ENCODE measurements at places on chromosomes 2 and 18.
A peak's percentile ranks its signal among the peaks of the same experiment; 100 is the strongest.

DNA sequence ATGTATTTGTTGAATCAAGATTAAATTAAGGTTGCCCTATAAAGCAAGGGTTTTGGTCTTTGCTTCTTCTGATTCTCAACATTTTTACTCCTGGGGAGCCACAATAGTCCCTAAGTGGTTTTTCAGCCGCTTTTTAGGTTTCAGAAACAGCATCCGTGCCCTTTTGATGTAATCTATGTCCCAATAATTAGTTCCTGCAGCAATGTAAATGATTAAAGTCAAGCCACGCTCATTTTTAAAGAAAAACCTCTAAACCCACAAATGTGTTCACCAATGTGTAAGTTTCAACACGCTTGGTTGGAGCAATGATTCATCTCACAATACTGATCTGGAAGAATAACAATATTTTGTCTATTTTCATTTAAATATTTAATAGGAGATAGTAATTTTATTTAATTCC is 5.6 kb downstream of the ARL4C start:
- DNase-seq, result no peak

DNA sequence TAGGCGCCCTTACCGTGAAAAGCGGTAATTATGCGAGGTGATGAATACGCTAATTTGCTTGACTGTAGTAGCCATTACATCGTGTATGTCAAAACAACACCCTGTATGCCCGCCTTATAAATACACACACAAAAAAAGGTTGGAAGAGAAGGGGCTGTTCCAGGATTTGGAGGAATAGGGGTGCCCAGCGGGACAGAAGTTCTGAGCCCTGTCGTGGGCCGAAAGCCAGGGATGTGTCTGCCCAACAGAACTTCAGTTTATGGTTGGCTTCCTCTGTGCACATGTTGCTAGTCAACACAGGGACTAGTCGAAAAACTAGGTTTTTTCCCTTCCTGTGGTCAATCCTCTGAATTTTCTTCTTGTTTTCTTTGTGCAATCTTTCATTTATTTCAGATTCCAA is 182.5 kb downstream of the ACKR3 start:
- no peak for DNase-seq

DNA sequence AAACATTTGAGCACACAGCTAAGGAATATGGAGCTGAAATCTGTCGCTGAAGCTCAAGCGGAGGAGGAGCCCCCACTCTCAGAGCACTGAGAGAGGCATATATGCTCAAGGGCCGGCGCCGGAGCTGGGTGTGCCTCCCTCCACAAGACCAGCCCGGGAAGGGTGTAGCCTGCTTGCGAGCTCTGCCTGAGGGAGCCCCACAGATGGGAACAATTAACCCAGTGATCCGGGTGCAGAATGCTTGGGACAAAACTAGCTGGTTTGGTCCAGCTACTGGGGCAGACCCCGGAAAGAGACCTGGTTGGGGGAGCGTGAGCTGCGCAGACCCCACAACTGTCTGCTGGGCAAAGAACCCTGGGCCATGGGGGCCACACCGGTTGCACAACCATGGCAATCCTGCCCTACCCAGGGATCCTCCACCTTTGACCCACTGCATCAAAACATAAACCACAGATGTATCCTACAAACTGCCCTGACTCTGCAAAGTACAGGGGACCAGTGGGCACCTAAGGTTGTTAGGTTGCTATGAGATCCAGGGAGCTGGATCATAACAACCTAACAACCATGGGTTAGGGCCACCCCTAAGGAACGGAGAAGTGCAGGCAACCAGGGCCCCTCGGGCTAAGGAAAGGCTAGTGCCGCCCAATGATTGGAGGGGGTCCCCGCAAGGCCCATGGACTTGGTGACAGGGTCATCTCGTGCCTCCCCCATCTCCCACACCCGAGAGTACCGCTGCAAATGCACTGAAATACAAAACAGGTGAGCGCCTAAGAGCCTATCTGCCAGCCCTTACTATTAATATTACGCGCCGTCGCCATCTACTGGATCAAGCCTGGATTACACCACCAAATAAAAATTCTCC is 53.4 kb upstream of the SCN1A start:
- DNase-seq, result peak; percentile 64

- no peak for DNase-seq
Observed at GRCh38 chr2:84925336-84925723, 19.9 kb downstream of the TMSB10 start.

DNA sequence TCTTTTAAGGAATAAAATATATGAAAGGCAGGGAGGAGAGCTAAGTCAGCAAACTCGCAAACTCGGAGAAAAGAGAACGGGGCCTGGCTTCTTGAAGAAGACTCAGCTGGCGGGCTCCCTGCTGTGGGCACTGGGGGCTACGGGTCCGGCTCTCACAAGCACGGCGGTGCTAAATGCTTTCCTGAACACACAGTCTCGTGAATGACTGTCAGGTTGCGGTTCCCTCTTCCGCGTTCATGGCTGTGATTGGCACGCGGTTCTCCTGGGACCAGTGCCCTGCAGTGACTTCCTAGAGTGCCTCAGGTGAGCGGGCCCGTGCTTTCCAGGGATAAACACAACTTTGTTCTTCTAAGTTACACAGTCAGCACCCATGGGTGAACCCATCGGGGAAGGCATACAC is 208.4 kb downstream of the HDAC4 start:
- no peak for DNase-seq

DNA sequence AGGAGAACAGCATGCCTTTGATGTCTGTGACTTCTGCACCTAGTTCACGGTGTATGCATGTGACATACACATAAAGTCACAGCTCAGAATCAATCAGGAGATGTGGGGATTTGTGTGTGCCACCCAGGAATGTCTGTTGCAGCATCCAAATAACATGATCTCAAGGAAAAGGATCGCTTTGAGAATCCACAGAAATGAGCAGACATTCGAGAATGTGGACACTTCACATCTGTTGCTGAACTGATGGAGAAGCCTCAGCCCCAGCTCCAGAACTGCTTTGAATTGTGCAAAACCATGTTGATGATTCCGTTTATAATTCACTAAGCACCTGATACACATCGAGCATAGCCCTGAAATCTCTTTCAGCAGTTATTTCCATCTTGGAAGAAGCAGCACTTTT is 208.6 kb downstream of the CMPK2 start:
- DNase-seq, result no peak

- DNase-seq, result no peak
Observed at GRCh38 chr18:23617412-23618014, 31.2 kb upstream of the NPC1 start.

DNA sequence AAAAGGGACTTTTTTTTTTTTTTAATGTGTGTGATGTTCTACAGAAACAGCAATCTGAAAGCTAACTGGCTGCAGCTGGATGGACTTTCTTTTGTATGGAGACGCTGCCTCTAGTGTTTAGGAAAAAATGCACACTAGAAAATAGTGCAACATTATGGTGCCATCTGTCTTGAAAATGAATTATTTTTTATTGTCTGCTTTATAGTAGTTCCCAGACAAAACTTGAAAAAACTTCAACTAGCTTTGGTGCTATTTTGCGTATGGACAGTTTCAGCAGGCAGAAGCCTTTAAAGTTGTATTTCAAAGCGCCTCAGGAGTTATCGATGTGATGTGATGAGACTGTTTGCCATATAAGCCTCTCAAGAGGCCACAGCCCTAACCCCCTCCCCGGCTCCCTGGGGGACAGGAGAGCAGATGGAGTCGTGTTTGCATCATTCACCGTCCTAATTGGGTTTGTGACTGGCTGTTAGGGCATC is 86.9 kb downstream of the LTBP1 start:
- peak; percentile 69 for DNase-seq

- no peak for DNase-seq
Observed at GRCh38 chr2:44649381-44649780, 287.6 kb downstream of the CAMKMT start.

DNA sequence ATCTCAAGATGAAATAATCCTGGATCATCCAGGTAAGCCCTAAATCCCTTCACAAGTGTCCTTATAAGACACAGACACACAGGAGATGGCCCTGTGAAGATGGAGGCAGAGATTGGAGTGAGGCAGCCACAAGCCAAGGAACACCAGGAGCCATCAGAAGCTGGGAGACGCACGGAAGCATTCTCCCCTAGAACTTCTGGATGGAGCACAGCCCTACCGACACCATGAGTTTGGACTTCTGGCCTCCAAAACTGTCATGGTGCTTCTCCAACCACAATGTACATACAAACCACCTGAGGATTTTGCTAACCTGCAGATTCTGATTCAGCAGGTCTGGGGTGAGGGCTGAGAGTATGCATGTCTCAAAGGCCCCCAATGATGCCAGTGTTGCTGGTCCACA is 42.5 kb downstream of the ADD2 start:
- DNase-seq, result no peak

- no peak for DNase-seq
Observed at GRCh38 chr2:11055679-11056215, 99.5 kb upstream of the SLC66A3 start.

- peak; percentile 3 for DNase-seq
Observed at GRCh38 chr2:63058921-63059792, 8.5 kb downstream of the OTX1 start.

DNA sequence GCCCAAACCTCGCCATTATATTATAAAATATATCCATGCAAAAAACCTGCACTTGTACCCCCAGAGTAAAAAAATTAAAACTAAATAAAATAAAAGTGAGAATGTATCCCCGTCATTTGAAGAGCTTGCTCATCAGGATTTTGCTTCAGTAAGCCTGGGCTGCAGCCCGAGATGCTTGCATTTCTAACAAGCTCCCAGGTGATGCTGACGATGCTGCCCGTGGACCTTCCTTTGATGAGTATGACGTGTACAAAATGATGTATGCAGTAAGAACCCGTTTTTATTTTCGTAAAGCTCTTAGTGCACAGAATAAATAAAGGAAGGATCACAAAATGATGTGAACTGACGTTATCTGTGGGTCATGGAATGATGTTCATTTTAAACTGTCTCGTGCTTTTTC is 63.5 kb downstream of the CRACDL start:
- no peak for DNase-seq

DNA sequence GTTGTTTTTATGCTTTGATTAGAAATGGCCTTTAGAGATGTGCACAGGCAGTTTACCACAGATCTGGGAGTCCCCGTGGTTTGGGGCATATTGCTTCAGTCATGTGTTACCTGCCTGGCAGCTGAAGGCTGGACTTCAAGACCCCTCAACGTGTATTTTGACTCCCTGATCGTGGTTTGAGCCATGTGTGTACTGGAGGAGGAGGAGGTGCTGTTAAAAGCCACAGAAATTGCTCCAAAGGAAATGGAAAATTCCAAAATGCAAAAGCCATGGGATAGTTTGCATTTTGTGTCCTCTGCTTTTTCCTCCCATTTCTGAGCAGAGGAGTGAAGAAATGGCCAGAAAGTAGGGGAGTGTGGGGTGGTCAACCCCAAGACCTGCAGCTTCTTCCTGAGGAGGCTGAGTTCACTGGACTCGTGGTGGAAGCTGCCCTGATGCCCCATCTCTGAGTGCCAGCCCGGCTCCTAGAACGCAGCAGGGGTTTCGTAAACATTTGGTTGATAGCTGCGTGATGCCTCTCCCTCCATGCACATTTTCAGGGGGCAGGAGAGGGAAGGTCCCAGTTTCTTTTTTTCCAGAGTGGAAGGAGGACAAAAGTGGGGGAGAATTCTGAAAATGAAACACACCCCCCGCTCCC is 45.7 kb downstream of the ITGB1BP1 start:
- DNase-seq, result peak; percentile 25

GRCh38 chr2:16127276-16127940 is 187.1 kb downstream of the MYCN start:
- no peak for DNase-seq

DNA sequence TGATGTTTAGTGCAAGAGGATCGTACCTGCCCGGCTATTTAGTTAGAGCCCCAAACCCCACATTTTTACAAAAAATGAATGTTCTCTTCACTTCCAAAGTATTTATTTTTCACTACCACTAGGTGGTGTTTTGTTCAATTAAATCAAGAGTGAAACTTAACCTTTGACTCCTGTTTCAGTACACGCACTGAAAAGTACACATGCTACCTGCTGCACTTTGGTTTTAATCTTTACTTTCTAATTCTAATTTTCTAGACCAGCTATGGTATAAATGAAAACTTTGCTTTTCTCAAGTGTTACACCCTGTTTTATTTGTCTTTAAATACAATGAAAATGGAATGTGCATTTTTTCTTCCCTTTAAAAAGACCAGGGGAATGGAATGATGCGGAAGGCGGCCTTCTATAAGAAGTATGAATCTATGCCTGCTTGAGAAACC is 31.4 kb upstream of the CHN1 start:
- DNase-seq, result peak; percentile 50

DNA sequence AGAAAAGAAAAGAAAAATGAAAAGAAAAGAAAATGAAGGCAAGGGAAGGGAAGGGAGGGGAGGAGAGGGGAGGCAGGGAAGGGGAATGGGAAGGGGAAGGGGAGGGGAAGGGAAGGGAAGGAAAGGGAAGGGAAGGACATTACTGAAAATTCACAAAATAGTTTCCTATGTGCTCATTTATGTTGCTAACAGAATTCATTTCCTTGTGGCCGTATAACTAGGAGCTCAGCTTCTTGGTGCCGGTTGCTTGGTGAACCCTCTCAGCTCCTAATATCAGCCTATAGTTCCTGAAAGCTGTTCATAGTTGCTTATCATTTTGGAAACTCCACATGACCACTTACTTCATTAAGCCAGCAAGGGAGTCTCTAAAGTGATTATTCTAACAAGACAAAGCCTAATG is 379.8 kb upstream of the TMEFF2 start:
- no peak for DNase-seq

- DNase-seq, result peak; percentile 23
Observed at GRCh38 chr18:48229552-48229981, 179.6 kb downstream of the ZBTB7C start.

- peak; percentile 51 for DNase-seq
Observed at GRCh38 chr2:137865954-137866540, 98.2 kb upstream of the HNMT start.

- no peak for DNase-seq
Observed at GRCh38 chr2:238971318-238972145, 123.6 kb downstream of the TWIST2 start.

DNA sequence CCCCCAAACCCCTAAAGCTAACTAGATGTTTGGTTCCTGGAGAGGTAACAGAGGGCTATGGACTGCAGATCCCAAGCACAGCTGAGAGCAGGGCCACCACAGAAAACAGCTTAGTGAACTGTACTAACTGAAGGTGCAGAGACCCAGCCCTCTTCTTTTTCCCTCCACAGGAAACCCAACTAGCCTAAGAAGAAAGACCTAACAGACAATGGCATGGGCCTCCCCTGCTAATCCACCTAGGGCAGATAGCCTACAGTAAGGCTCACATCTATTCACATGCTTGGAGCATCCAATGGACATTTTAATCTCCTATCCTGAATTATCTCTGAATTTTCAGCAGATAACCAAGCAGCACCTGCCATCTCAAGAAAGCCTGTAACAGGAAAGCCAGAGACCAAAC is 8.8 kb upstream of the FECH start:
- no peak for DNase-seq

DNA sequence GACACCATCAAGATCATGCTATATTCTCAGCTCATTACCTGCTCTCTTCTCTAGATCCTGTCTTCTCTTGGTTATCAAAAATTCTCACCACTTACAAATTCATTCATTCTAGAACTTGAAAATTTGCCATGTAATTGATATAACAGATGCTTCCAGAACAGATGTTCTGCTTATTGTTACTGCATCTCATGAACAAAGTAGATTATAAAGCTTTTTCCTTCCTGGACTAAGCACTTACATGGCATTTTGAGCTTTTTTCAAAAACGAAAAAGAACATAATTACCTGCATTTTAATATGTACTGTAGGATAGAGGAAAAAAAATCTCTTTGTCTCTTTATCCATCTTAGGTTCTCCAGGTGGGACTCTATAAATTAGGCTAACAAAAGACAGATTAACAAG is 79.6 kb upstream of the CREB1 start:
- no peak for DNase-seq

Measured in lung microvascular endothelial cell (primary cell).